Stimulated activated CD4-positive, alpha-beta T cell treated with anti-CD3 and anti-CD28 coated beads, Interleukin-4, amount 100 ng/mL, for 24 hours (primary cell): ENCODE measurements at places on chromosomes 12 and 14.

- DNase-seq, result no peak
Measured at GRCh38 chr14:77979666-77980351, 179.9 kb downstream of the ADCK1 start.

DNA sequence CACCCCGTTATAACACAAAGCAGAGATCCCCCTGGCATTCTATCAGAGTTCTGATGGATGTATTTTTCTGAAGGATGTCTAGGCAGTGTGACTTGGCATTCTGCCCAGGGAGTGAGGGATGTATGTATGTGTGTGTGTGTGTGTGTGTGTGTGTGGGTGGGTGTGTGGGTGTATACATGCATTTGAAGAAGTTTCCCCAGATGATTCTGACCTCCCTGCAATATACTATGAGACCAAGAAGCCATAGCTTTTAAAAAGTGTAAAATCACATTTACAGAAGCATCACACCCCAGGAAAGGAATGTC lies 59.7 kb upstream of the NAP1L1 start:
- DNase-seq, result peak; percentile 35

GRCh38 chr12:66380769-66381535 lies 78.7 kb downstream of the HELB start:
- DNase-seq, result no peak

GRCh38 chr14:97975962-97976361 lies 1178.8 kb downstream of the VRK1 start:
- no peak for DNase-seq

- no peak for DNase-seq
Measured at GRCh38 chr14:51490205-51490604, 161.5 kb upstream of the FRMD6 start.

GRCh38 chr12:127052511-127053232 lies 1214.3 kb upstream of the TMEM132C start:
- no peak for DNase-seq

DNA sequence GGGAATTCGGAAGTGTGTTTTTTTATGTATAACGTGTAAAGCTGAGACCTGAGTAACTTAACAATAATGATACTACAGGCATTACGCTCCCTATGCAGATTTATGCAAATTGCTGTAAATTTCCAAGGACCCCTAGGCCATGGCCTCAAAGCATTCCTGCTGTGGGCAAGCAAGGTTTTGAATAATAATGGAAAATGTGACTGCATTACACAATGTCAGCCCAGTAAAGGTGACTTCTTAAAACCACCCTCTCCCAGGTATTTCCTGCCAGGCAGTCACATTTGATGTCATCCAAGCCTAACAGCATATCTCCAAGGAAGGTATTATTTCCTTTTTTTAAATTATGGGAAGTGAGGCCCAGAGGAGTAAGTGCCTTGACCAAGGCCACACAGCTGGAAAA lies 621.0 kb downstream of the BCL11B start:
- no peak for DNase-seq

- no peak for DNase-seq
Measured at GRCh38 chr12:118402251-118402650, 25.9 kb downstream of the SUDS3 start.

DNA sequence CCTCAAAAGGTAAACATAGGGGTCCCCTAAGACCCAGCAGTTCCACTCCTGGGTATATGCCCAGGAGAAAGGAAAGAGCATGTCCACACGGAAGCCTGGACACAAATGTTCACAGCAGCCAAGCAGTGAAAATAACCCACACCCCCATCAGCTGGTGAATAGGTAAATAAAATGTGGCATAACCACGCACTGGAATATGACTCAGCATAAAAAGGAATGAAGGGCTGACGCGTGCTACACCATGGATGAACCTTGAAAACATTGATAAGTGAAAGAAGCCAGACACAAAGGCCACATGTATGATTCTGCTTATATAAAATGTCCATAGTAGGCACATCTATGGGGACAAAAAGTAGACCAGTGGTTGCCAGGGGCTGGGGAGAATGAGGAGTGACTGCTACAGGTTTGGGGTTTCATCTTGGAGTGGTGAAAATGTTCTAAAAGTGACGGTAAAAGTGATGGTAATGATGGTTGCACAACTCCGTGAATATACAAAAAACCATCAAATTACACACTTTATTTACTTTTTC lies 3.8 kb upstream of the SCARB1 start:
- no peak for DNase-seq

- no peak for DNase-seq
Measured at GRCh38 chr12:15208140-15208539, 13.1 kb downstream of the RERG start.

- no peak for DNase-seq
Measured at GRCh38 chr12:38159092-38159551, 157.5 kb upstream of the ALG10B start.
